H9 (cell line): ENCODE measurements at places on chromosomes 3 and 15. TPM values are rescaled to one million over a fixed set of nuclear protein-coding genes. Genes with fewer than 3 reads are reported as not detected.
A peak's percentile ranks its signal among the peaks of the same experiment; 100 is the strongest.

GRCh38 chr3:1079662-1080061 is 13.2 kb upstream of the CNTN6 start:
- DNase-seq = no peak

Gene ARID3B
- total RNA-seq = 101 and 110 TPM in 2 replicates

Gene FAM107A
- 0.11 and 0.13 TPM in 2 replicates for total RNA-seq

Gene CFAP44
- 2.0 and 3.7 TPM in 2 replicates for total RNA-seq

DNA sequence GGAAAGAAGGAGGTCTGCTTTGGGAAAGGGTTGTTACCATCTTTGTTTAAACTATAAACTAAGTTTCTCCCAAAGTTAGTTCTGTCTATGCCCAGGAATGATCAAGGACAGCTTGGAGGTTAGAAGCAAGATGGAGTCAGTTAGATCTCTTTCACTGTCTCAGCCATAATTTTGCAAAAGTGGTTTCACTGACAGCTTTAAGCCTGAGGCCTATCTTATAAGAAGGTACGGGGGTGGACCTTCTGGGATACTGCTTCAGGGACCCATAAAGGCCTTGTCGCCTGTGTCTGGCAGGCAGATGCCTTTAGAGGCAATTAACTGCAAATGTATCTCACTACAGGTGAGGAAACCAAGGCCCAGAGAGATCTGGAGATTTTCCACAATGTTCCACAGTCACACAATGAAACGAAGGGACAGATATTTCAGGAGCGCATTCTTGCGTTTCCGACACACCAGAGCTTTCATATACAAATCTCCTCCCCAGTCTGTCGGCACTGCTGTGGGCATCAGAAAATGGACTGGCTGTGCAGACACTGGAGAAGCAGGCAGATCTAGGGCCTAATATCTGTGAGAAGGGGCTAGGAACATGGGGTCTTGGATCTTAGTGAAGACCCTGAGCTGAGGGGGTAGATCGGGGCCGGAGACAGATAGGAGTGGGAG is 169.5 kb upstream of the SMAD3 start:
- DNase-seq = no peak

Gene ZNF502
- not detected in 2 replicates for total RNA-seq

DNA sequence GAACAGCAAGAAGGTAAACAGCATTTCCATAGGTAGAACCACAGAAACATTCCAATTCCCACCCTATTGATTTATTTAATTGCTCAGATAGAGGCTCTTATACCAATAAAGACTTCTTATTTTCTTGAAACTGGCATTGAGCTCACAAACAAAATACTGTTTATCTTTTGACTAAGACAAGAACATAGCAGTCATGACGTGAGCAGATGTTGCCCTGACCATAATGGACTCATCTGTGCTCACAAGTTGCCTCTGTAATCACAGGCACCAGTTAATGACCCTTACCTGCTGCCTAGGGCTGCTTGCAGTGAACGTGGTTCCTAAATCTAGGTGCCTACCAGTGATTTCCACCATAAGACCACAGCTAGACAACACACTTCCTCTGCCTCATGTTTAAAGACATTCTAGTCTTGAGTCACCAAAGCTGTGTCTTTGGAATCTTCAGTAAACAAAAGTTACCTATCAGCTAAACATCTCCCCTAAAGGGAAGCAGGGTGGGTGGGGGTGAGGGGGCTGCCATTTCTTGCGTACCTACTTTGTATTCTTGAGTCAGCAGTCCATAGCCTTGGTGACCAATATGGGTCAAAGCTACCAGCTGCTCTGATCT is 2.1 kb downstream of the FYCO1 start:
- DNase-seq = no peak

GRCh38 chr3:184368586-184369183 is 7.2 kb downstream of the POLR2H start:
- no peak for DNase-seq

Gene PEX5L
- 0.85 and 1.4 TPM in 2 replicates for total RNA-seq

DNA sequence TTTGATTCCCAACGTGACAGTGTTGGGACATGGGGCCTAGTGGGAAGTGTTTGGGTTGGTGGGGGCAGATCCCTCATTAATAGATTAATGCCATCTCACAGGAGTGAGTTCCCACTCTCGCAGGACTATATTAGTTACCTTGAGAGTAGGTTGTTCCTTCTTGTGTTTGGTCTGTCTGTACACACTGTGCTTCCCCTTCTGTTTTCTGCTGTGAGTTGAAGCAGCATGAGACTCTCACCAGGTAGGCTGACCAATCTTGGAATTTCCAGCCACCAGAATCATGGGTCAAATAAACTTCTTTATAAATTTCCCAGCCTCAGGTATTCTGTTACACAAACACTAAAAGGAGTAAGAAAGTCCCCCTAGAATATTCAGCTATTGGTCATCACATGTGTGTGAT is 145.4 kb downstream of the ERC2 start:
- DNase-seq = no peak

- DNase-seq = no peak
These were observed 134.5 kb upstream of the PRICKLE2 start for GRCh38 chr3:64359735-64360134.

- no peak for DNase-seq
These were observed 850 bp downstream of the SUCLG2 start for GRCh38 chr3:67653425-67654098.

- peak; percentile 71 for DNase-seq
These were observed at the start of gene ATP1B3 for GRCh38 chr3:141876381-141876890. Gene ATP1B3, plus strand, starts transcription at chr3:141876643. Its CDS starts 159 bp downstream, at chr3:141876802.

Gene ADCY5
- 5.0 and 6.1 TPM in 2 replicates for total RNA-seq

DNA sequence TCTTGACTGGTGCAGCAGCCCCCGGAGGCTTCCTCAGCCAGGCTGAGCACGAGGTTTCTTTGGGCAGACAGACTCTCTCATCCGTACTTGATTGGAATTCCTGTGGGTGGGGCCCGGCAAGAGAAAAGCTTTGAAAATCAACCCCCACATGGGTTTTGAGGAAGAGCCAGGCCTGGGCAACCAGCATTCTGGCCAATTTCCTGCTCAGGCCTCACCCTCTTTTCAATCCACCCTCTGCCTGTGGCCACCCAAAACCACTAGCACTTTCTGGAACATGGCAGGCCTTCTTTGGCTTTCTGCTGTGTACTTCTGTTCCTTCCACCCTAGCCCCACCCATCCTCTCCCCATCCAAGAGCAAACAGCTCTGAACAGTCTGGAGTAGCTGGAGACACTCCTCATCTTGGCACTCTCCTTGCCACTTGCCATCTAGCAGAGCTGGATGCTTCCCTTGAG is 5.9 kb downstream of the MYO5C start:
- DNase-seq = no peak

GRCh38 chr3:168168743-168169142 is 73.0 kb upstream of the GOLIM4 start:
- DNase-seq = no peak

GRCh38 chr15:92322566-92323355 is 70.9 kb upstream of the ST8SIA2 start:
- DNase-seq = no peak

DNA sequence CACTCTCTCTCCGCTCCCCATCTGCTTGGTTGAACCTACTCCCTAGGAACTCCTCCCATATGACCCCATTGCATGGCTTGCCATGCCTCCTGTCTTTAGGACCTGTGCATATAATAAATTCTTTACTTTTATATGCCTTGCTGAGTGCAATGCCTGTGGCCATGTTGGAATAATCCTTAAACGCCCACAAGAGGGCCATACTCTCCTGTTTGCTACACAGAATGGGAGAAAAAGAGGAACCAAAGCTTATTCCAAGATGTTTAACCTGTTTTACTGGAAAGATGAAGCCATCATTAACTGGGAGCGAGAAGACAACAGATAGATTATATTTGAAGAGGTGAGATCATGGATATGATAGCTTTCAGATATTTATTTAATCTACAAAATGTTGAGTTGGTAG is 1097.8 kb downstream of the NAALADL2 start:
- DNase-seq = no peak

GRCh38 chr3:196775938-196776337 is 36.3 kb downstream of the PAK2 start:
- no peak for DNase-seq

Gene ABHD5
- 13.1 and 15.9 TPM in 2 replicates for total RNA-seq
